ENCODE measurements at places on chromosomes 4 and X. TPM values are rescaled to one million over a fixed set of nuclear protein-coding genes. Genes with fewer than 3 reads are reported as not detected.

The PAK3 gene
- 4.2 TPM for total RNA-seq

The CDKN2AIP gene
- total RNA-seq: 14.3 TPM

The RHOXF2 gene
- total RNA-seq: not detected

The TMEM156 gene
- not detected for total RNA-seq

The ARHGAP24 gene
- total RNA-seq: 85.6 TPM

The QRFPR gene
- total RNA-seq: not detected

The HSPA4L gene
- 1.7 TPM for total RNA-seq

The SPOCK3 gene
- total RNA-seq: 21.5 TPM

The MAGEC2 gene
- not detected for total RNA-seq

The MAGEA4 gene
- total RNA-seq: not detected

GRCh38 chr4:129246910-129247461 is 151.0 kb downstream of the C4orf33 start:
- no peaks in the 10 kb centered on the region for H3K4me1 ChIP-seq
- H3K27ac ChIP-seq: no peak overlapping the region
- DNase-seq: no peak

GRCh38 chr4:1300466-1301455 is 11.1 kb downstream of the MAEA start:
- peaks cover 34% of the 10 kb centered on the region for H3K36me3 ChIP-seq
- no peak for DNase-seq
- peaks cover 2% of the 10 kb centered on the region for H3K4me1 ChIP-seq
- no peak overlapping the region for H3K4me3 ChIP-seq
- H3K27me3 ChIP-seq: no peaks in the 10 kb centered on the region

GRCh38 chr4:143587703-143588102 is 74.2 kb downstream of the SMARCA5 start:
- DNase-seq: no peak
- H3K27ac ChIP-seq: no peak overlapping the region
- no peaks in the 10 kb centered on the region for H3K36me3 ChIP-seq
- H3K4me1 ChIP-seq: no peaks in the 10 kb centered on the region
- H3K27me3 ChIP-seq: no peaks in the 10 kb centered on the region

DNA sequence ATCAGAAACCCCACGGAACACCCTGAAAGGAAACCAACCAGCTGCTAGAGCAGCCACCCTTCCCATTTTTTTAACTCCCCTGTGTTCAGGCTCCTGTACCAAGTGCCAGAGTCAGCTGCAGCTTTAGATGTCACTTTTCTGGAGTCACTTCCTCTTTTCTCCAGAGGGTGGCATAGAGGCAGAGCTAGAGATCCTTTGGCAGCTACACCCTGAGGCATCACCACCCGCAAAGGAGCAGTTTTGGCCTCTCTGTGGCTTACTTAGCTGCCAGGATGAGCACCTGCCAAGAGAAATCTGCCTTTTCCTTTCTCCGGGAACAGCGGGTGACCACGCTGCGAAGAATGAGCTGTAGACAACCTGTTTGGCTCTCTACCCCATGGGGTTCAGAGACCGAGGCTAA is 58.0 kb upstream of the CHRDL1 start:
- DNase-seq: peak; percentile 65
- no peak overlapping the region for H3K27ac ChIP-seq
- no peak overlapping the region for H3K4me3 ChIP-seq
- H3K27me3 ChIP-seq: no peaks in the 10 kb centered on the region

- no peak overlapping the region for H3K27ac ChIP-seq
- no peaks in the 10 kb centered on the region for H3K36me3 ChIP-seq
- no peaks in the 10 kb centered on the region for H3K27me3 ChIP-seq
- H3K4me3 ChIP-seq: no peak overlapping the region
Observed at GRCh38 chr4:83679692-83680091, 143.8 kb downstream of the GPAT3 start.

- H3K36me3 ChIP-seq: peaks cover 28% of the 10 kb centered on the region
- H3K4me3 ChIP-seq: no peak overlapping the region
- DNase-seq: no peak
- H3K27me3 ChIP-seq: no peaks in the 10 kb centered on the region
- no peaks in the 10 kb centered on the region for H3K4me1 ChIP-seq
- H3K27ac ChIP-seq: no peak overlapping the region
Observed at GRCh38 chrX:134780908-134781307, 122.6 kb upstream of the PLAC1 start.

- H3K4me1 ChIP-seq: no peaks in the 10 kb centered on the region
- H3K27me3 ChIP-seq: no peaks in the 10 kb centered on the region
- H3K27ac ChIP-seq: no peak overlapping the region
- H3K4me3 ChIP-seq: no peak overlapping the region
- no peaks in the 10 kb centered on the region for H3K36me3 ChIP-seq
- DNase-seq: no peak
Observed at GRCh38 chrX:124433186-124433585, 86.8 kb downstream of the SH2D1A start.

DNA sequence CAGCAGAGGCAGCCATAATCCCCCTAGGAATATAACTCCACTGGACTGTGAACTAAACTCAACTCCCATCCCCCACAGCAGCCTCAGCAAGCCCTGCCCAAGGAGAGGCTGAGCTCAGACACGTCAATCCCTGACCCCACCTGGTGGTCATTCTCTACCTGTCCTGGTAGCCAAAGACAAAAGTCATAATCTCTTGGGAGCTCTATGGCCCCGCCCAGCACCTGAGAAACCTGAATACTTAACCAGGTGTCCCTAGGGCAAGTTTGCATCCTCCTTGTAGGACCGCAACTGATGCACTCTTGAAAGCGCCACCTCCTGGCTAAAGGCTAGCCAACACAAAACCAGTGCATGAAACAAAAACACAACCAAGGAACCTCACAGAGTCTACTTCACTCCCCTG is 18.4 kb downstream of the CT47B1 start:
- H3K4me3 ChIP-seq: no peak overlapping the region
- peaks cover 7% of the 10 kb centered on the region for H3K27me3 ChIP-seq
- no peaks in the 10 kb centered on the region for H3K36me3 ChIP-seq
- H3K4me1 ChIP-seq: peaks cover 5% of the 10 kb centered on the region
- no peak overlapping the region for H3K27ac ChIP-seq

DNA sequence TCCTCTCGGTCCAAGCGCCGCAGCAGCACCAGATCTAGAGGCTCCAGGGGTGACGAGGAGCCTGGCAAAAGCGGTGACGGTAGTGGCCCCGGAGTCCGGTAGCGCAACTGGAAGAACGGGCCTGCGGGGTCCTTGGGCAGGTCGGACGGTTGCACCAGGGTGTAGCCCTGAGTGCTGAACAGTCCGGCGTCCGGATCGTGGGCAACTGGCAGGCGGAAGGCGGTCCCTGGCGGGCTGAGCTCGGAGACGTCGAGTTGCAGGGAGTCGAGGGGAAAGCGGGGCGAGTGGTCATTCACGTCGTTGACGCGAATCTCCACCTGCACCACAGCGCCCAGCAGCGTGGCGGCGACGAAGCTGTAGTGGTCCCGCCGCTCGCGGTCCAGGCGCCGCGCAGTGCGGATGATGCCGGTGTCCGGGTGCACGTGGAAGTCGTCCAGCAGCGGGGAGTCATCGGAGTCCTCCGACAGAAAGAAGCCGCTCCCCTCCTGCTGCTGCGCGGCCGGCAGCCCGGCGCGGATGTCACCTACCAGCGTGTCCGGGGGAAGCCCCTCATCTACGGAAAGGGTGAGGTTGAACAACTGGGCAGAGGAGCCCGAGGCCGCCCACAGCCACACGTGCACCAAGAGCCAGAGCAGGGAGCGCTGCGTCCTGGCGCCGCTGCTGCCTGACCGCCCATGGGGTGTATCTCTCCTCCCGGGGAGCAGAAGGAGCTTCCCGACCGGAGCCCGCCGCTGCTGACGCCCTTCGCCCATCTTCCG is 837 bp downstream of the DCHS2 start:
- H3K4me1 ChIP-seq: no peaks in the 10 kb centered on the region
- H3K27ac ChIP-seq: no peak overlapping the region
- no peaks in the 10 kb centered on the region for H3K36me3 ChIP-seq
- DNase-seq: no peak
- peak overlapping the region; percentile 76 for H3K4me3 ChIP-seq

GRCh38 chr4:126850286-126850685 is 782.5 kb upstream of the INTU start:
- H3K36me3 ChIP-seq: no peaks in the 10 kb centered on the region
- H3K4me3 ChIP-seq: no peak overlapping the region
- H3K27ac ChIP-seq: no peak overlapping the region
- H3K27me3 ChIP-seq: no peaks in the 10 kb centered on the region
- no peaks in the 10 kb centered on the region for H3K4me1 ChIP-seq

- DNase-seq: no peak
- no peaks in the 10 kb centered on the region for H3K36me3 ChIP-seq
- no peaks in the 10 kb centered on the region for H3K27me3 ChIP-seq
- H3K4me3 ChIP-seq: no peak overlapping the region
Observed at GRCh38 chr4:20592013-20592412, 108.2 kb upstream of the PACRGL start.

- no peaks in the 10 kb centered on the region for H3K27me3 ChIP-seq
- H3K27ac ChIP-seq: no peak overlapping the region
- H3K36me3 ChIP-seq: no peaks in the 10 kb centered on the region
- no peak overlapping the region for H3K4me3 ChIP-seq
- no peak for DNase-seq
Observed at GRCh38 chrX:111581086-111581485, 69.6 kb downstream of the SERTM2 start.

- H3K4me1 ChIP-seq: no peaks in the 10 kb centered on the region
- H3K27ac ChIP-seq: no peak overlapping the region
- no peak overlapping the region for H3K4me3 ChIP-seq
- DNase-seq: no peak
Observed at GRCh38 chrX:44306356-44306755, 37.1 kb downstream of the EFHC2 start.

DNA sequence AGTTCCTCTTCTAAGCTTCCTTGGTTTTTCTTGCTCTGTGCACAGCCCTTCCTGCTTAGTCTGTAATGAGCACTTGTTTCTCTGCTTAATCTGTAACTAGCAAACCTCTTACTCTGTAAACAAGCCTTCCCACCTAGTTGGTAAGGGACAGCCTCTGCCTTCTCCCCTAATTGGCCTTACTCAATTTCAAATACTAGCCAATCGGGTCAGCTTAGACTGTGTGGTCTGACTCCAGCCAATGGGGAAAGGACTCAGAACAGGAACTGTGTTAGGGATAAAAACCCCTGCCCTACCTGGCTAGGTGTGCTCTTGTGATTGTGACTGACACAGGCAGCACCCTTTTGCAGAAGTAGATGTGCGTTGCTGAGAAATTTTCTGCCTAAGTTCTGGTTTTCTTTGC is 136.5 kb upstream of the AADAT start:
- peaks cover 3% of the 10 kb centered on the region for H3K36me3 ChIP-seq
- H3K4me3 ChIP-seq: peak overlapping the region; percentile 79
- no peak overlapping the region for H3K27ac ChIP-seq

DNA sequence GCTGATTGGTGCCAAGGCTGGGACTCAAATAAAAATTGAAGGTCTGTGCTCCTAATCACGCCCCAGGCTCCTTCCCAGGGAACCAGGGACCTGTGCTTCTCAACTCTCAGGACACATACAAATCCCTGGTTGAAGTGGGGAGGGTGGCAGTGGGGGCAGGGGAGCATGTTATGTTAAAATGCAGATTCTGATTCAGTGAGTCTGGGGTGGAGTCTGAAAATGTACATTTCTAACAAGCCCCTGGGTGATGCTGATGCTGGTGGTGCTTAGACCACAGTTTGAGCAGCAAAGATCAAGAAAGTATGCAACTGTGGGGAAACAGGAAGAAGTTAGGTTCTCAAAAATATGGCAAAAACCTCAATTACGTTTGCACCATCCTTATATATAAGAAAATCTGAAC is 236.5 kb downstream of the MAGEB17 start:
- H3K27ac ChIP-seq: no peak overlapping the region
- no peaks in the 10 kb centered on the region for H3K4me1 ChIP-seq
- H3K27me3 ChIP-seq: no peaks in the 10 kb centered on the region
- DNase-seq: no peak
- H3K4me3 ChIP-seq: no peak overlapping the region

- no peaks in the 10 kb centered on the region for H3K27me3 ChIP-seq
- H3K4me1 ChIP-seq: no peaks in the 10 kb centered on the region
- H3K27ac ChIP-seq: no peak overlapping the region
- H3K4me3 ChIP-seq: no peak overlapping the region
- no peak for DNase-seq
Observed at GRCh38 chr4:171719691-171720090, 93.5 kb upstream of the GALNTL6 start.

GRCh38 chr4:151276787-151277562 is at the start of gene PRSS48:
PRSS48 (plus strand) TSS chr4:151277161; CDS start chr4:151277173, 12 bp downstream.
- H3K36me3 ChIP-seq: peaks cover 5% of the 10 kb centered on the region
- no peaks in the 10 kb centered on the region for H3K27me3 ChIP-seq
- H3K4me3 ChIP-seq: no peak within 1 kb of the TSS
- H3K4me1 ChIP-seq: no peaks in the 10 kb centered on the region
- peak; percentile 97 for DNase-seq
- H3K27ac ChIP-seq: no peak within 1 kb of the TSS

GRCh38 chrX:152245213-152245612 is 106.8 kb upstream of the MAGEA10 start:
- H3K4me3 ChIP-seq: no peak overlapping the region
- no peak for DNase-seq
- H3K4me1 ChIP-seq: no peaks in the 10 kb centered on the region
- H3K36me3 ChIP-seq: no peaks in the 10 kb centered on the region
- no peak overlapping the region for H3K27ac ChIP-seq

DNA sequence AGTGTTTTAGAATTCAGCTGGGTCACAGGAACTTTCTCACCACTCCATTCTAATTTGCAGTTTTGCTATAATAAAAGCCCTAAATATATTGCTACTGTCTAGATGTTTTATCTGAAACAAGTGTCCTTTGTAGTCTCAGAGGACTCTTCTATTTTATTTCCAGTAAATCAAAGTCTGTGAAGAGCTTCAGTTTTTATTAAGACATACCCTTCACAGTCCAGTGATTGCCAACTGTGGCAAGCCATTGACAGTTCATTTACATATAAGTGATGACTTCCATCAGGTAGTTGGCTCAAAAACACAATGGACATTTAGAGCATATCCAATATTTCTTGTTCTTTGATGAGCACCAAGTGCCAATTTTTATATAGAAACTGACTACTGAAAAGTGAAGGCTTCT is 466.1 kb downstream of the IQCM start:
- H3K4me3 ChIP-seq: no peak overlapping the region
- no peak overlapping the region for H3K27ac ChIP-seq
- no peaks in the 10 kb centered on the region for H3K4me1 ChIP-seq

- H3K27me3 ChIP-seq: no peaks in the 10 kb centered on the region
- no peak overlapping the region for H3K27ac ChIP-seq
- H3K4me3 ChIP-seq: no peak overlapping the region
- no peaks in the 10 kb centered on the region for H3K4me1 ChIP-seq
- no peaks in the 10 kb centered on the region for H3K36me3 ChIP-seq
Observed at GRCh38 chr4:67581208-67581857, 22.8 kb downstream of the STAP1 start.

- no peak overlapping the region for H3K4me3 ChIP-seq
- H3K27me3 ChIP-seq: no peaks in the 10 kb centered on the region
- peak; percentile 42 for DNase-seq
- no peaks in the 10 kb centered on the region for H3K36me3 ChIP-seq
- H3K4me1 ChIP-seq: no peaks in the 10 kb centered on the region
Observed at GRCh38 chrX:72498782-72499181, 73.9 kb downstream of the HDAC8 start.

- no peak overlapping the region for H3K27ac ChIP-seq
- no peaks in the 10 kb centered on the region for H3K27me3 ChIP-seq
- peak overlapping the region; percentile 75 for H3K4me3 ChIP-seq
- peak; percentile 64 for DNase-seq
- H3K4me1 ChIP-seq: peaks cover 15% of the 10 kb centered on the region
Observed at GRCh38 chr4:139018971-139019758, 3.6 kb downstream of the NOCT start.

- H3K4me1 ChIP-seq: no peaks in the 10 kb centered on the region
- no peaks in the 10 kb centered on the region for H3K27me3 ChIP-seq
- DNase-seq: no peak
- H3K27ac ChIP-seq: no peak overlapping the region
- H3K36me3 ChIP-seq: no peaks in the 10 kb centered on the region
- H3K4me3 ChIP-seq: no peak overlapping the region
Observed at GRCh38 chr4:142272452-142272851, 573.6 kb downstream of the INPP4B start.
